Activated CD8-positive, alpha-beta memory T cell treated with anti-CD3 and anti-CD28 coated beads for 4 hours (primary cell): ENCODE measurements at places on chromosomes 4 and X.

GRCh38 chr4:98662626-98663225 lies 4.3 kb upstream of the TSPAN5 start:
- DNase-seq, result no peak

DNA sequence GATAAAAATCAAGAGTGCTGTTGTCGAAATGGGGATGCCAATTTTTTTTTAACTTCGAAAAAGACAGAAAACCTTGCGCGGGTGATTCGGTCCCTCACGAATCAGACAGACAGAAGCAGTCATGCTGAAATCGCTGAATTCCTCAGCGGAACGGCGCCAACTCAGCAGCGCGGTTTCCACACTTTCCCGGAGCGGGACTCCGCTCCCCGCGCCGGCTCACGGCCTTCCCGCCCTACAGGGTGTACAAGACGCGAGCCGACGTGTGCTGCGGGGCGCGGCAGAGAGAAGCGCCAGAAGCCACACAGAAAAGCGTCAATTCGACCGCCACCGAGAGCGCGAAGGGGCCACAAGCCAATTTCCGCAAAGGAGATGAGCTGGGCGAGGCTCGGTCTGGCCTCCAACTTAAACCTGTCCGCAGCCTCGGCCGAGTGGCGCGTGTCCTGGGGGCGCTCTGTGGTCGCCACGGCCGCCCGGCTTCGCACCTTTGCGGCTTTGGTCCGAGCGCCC lies 1.3 kb downstream of the NEXMIF start:
- no peak for DNase-seq

DNA sequence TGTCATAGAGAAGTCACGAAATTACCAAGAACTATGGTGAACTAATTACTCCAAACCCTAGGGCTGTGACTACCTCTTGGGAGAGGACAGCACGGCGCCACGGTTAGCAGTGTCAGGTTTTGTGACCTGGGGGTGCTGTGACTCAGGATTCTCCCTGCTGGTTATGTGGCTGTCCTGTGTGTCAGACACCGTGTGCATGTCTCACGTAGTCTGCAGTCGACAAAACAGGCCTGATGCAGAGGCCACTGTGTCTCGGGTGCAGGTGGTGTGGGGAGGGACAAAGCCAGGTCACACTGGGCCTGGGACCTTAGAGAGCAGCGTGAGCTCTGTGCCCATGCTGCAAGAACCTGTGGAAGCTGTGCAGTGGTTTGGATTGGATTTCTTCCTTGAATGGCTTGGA lies 34.1 kb downstream of the TNIP2 start:
- DNase-seq, result no peak

- DNase-seq, result no peak
These were observed 1.9 kb upstream of the PACRGL start for GRCh38 chr4:20698382-20698781.

GRCh38 chrX:106612393-106612763 lies 600 bp downstream of the RADX start:
- DNase-seq, result no peak

- no peak for DNase-seq
These were observed 123.4 kb downstream of the ASB9 start for GRCh38 chrX:15146515-15146914.

GRCh38 chrX:133215747-133216146 lies 2.4 kb downstream of the TFDP3 start:
- no peak for DNase-seq

GRCh38 chrX:134241960-134242619 lies 5.1 kb downstream of the CCDC160 start:
- no peak for DNase-seq

- DNase-seq, result no peak
These were observed 893.2 kb downstream of the FAT4 start for GRCh38 chr4:126207910-126208309.
